Amniotic stem cell (primary cell): ENCODE measurements at places on chromosomes 1 and 21.

GRCh38 chr21:46421756-46422555, 36.7 kb upstream of the DIP2A start:
- no peak for DNase-seq

- DNase-seq: no peak
Measured at GRCh38 chr1:117803318-117803717, 126.1 kb downstream of the GDAP2 start.

- DNase-seq: no peak
Measured at GRCh38 chr1:198246337-198246736, 89.5 kb downstream of the NEK7 start.

DNA sequence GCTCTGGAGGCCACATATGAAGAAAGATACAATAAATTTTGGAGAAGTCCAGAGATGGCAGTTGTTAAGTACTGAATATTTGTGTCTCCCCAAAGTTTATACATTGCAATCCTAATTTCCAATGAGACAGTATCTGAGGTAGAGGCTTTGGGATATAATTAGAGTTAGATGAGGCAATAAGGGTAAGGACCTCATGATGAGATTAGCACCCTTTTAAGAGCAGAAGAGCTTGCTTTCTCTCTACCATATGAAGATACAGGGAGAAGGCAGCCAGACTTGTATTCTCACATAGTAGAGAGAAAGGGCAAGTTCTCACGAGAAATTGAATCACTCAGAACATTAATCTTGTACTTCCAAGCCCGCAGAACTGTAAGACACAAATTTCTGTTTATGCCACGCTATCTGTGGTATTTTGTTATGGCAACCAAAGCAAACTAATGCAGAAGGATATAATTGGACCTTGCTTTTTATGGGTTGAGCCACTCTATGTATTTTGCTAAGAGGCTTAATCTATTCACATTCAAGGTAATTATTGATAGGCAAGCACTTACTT, 430.1 kb downstream of the KCNT2 start:
- no peak for DNase-seq

- DNase-seq: no peak
Measured at GRCh38 chr1:53929246-53929960, 16.1 kb downstream of the IFT25 start.
